ENCODE measurements at places on chromosomes 11 and 22.
A peak's percentile ranks its signal among the peaks of the same experiment; 100 is the strongest.

- peak; percentile 87 for DNase-seq
Observed at GRCh38 chr11:3231851-3232744, at the start of gene MRGPRE. TSS of gene MRGPRE (minus strand) at chr11:3232417. CDS start at chr11:3228799, 3,618 bp downstream.

DNA sequence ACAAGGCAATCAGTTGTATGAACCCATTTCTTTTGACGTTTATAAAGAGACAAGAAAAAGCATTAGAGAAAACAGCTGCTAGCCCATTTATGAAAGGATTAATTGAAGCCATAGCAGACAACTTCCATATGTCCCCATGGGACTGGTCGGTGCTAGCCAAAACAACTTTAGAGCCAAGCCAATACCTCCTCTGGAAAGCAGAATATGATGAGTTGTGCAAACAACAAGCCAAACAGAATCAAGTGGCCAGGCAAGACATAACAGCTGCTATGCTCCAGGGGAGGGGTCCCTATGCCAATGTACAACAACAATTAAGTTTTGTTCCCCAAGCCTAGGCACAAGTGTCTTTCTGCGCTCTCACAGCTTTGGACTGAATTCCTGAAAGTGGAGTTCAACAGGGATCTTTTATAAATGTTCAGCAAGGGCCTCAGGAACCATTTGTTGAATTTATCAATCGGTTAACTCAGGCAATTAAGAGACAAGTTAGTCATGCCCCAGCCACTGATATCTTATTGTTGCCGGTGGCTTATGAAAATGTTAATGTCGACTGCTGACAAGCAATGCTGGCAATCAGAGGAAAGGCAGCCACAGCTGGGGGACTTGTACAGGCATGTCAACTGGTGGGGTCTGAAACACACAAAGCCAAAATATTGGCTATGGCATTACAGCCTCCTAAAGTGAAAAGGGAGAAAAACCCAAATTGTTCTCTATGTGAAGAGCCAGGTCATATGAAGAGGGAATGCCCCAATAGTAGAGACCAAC lies 1593.1 kb upstream of the TENM4 start:
- no peak for DNase-seq

GRCh38 chr11:95101935-95102334 lies 12.3 kb downstream of the ENDOD1 start:
- no peak for DNase-seq

DNA sequence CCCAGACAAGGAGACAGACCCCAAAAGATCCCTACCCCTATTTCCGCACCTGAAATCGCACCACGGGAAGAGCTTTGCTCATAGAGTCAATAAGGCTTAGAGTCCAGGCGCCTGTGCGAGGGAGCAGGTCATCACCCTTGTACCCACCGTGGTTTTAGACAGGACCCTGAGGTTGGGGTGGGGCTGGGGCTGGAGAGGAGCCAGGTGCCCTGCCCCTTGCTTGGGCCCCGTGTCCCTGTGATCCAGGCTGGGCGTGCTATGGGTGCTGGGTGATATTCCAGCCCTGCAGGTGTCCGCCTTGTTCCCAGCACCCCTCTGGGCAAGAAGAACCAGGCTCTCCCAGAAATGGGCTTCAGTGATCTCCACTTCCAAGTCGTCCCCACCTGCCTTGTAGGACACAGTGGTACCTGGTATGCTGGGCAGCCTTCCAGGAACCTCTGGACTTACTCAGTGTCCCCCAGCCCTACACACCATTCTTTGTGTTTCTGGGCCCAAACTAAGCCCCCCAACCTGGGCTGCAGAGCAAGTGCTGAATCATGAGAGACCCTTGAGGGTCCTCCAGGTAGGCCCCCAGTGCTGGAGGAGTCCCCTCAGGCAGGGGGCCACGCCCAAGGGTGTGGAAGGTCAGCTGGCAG lies 4.5 kb downstream of the CD81 start:
- DNase-seq: no peak

DNA sequence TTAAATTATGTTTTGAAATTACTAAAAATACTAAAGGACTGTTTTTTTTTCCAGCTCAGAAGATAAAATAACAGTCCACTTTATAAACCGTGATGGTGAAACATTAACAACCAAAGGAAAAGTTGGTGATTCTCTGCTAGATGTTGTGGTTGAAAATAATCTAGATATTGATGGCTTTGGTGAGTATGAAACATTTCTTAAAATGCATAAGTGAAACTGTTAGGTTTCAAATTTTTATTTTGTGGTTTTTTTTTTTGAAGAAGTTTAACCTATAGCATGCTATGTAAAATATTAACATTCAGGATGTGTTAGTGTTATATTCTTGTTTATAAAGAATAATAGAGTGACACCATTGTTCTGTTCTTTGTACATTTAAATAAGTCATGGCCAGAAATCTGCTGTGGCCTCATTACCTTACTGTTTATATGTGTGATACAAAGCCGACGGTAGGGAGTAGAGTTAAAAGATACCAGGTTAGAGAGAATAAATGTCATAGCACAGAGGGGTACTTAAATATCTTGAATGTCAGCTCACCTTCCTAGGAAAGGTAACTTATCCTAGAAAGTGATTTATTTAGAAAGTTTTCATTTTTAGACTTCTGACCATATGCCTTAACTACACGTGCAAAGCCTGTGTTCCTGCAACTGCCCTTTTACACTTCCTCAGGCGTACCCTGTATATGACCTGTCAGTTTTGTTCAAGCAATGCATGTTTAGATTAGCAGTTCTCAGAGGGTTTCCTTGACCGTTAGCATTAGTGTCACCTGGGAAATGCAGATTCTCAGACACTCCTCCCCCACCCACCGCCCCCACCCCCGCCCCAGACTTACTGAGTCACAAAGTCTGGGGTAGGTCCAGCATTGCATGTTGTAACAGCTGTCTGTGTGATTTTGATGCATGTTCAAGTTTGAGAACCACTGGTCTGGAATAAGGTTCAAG lies 6.3 kb downstream of the FDX1 start:
- DNase-seq: no peak

- no peak for DNase-seq
Observed at GRCh38 chr11:10793470-10794255, 15.1 kb downstream of the EIF4G2 start.

- DNase-seq: no peak
Observed at GRCh38 chr22:23196165-23196564, 15.9 kb downstream of the BCR start.

- no peak for DNase-seq
Observed at GRCh38 chr11:37105427-37105826, 507.4 kb upstream of the RAG2 start.

DNA sequence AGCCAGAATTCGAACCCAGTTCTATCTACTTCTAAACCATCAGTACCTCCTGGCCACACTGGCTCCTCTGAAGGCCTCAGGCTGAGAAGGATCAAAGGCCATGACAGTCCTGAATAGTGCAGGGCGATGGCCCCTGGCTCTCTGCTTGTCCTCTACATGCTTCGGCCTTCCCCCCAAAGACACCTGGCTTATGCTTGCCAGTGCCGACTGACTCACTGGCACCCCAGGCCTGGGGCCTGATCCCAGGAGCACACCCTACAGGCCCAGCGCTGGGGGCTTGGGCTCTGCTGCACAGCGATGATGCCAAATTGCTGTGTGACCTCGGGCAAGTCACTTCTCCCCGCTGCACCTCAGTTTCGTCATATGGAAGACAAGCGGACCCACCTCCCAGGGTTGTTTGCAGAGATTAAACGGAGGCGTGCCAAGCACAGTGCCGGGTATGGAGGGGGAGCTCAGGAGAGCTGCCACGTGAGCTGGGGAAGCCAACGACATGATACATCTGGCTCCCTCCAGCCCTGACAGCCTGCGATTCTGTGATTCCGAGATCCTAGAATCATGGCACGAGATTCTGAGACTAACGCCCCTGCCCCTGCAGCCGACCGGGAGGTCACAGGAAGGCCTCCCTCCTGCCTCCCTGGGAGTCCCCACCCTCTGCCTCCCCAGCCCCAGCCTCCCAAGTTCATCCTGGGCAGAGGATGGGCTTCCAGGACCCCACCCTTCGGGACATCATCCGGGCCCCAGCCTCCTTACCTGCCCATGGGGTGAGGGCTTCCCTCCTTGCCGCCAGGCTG lies 1.0 kb downstream of the SSTR3 start:
- DNase-seq: no peak

- DNase-seq: no peak
Observed at GRCh38 chr11:119509969-119510401, 87.0 kb upstream of the THY1 start.

- DNase-seq: no peak
Observed at GRCh38 chr11:22342211-22343031, 4.2 kb downstream of the SLC17A6 start.

DNA sequence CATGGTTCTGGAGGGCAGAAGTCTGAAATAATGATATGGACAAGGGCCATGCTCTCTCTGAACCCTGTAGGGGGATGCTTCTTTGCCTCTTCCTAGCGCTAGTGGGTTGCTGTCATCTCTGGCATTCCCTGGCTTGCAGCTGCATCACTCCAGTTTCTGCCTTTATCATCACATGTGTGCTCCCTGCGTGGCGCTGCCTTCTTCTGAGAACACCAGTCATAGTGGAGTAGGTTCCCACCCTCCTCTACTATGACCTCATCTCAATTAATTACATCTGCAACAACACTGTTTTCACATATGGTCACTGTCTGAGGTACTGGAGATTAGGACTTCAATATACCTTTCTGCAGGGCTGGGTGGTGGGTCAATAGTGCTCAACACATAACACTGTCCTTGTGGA lies 402.3 kb upstream of the NARS2 start:
- DNase-seq: no peak

DNA sequence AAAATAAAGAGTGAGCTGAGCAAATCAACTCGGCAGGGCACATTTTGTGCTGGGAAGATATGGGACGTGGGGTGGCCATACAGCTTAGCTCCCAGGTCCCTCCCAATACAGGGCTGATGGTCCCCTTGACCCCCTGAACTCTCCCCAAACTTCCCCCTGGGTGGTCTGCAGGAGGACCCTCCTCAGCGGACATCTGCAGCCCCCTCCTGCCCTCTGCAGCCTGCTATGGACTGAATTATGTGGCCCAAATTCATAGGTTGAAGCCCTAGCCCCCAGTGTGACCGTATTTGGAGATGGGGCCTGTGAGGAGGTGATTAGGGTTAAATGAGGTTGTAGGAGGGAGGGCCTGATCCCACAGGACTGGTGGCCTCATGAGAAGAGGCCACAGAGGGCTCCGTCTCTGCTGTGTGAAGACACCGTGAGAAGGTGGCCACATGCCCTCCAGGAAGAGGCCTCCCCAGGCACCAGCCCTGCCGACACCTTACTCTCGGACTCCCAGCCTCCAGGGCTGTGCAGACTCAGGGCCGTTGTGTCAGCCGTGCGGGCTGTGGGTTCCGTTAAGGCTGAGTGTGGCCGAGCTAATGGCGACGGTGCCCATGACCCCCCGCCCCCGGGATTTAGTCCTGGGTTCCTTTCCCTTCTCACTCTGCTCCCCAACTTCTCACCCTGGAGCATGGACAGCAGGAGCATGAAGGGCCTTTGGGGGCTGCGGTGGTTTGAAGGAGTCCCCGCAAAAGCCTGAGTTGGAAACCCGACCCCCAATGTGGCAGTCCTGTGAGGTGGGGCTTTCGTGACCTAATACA lies 1042.8 kb downstream of the BRD1 start:
- no peak for DNase-seq
